AML-193 (cell line): ENCODE measurements at places on chromosomes 7 and 10.
A peak's percentile ranks its signal among the peaks of the same experiment; 100 is the strongest.

DNA sequence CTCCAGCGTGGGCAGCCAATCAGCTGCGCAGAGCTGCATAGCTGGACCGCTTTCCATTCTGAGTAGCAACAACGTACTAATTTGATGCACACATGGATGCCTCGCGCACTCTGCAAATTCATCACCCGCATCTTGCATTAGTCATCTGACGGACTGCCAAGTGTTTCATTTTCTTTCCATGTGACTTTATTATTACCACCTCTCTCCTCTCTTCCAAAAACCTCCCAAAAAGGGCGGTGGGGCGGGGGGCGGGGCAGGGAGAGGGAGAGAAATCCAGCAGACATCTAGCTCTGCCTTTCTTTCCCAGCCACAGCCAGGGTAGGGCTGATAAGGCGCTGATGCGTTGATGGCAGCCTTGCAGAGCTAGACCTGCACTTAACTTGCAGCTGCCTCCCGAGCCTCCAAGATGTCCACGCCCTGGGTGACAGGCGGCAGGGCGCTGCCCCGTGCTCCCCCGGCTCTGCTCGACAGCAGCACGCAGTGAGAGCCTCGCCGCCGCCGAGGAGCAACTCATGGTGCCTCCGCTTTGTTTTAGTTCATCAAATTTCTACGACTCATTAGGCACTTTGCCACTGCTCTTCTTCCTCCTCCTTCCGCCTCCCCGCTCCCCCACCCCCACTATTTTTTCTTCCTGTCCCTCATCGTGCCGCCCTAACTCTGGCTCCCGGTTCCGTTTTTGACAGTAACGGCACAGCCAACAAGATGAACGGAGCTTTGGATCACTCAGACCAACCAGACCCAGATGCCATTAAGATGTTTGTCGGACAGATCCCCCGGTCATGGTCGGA, 147.3 kb downstream of the CELF2 start:
- DNase-seq: peak; percentile 77

- DNase-seq: no peak
These were observed 376.8 kb downstream of the DNAJB6 start for GRCh38 chr7:157713591-157713990.

DNA sequence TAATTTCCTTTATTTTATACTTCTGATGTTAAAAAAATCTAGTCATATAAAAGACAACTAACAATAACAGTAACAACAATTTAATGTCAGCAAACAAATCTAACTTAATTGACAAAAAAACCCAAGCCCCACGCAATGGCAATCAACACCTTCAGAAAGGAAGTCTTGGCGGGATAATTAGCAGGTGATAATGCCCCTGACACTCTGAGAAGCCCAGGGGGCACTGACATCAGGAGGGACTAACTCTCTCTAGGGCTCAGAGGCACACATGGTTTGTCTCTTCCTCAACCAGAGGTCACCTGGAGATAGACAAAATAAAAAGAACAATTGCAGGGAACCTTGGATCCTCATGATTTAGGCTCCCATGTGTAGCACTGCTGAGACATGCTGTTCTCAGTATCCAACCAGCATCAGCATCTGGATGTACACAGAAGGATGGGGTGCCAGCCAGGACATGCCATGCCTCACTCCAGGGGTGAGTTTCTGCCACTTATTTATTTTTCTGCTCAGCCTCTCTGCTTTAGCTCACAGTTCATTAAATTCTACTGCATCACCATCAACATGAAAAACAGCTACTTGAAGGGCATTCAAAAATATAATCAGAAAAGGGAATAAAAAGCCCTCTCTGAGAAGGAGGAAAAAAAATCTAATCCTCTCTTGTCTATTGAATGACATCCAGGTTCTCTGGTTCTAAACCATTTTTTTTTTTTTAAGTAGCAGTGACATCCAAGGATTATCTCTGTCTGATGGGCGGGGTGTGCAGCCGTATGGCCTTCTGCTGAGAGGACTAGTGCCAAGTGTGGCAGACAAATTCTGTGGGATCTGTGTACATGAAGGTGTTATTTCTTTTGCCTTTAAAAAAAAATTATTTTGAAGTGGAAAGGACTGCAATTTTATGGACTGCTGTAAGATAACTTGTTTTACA, 96.3 kb downstream of the ATXN7L1 start:
- no peak for DNase-seq

- no peak for DNase-seq
These were observed 21.8 kb downstream of the DPYSL4 start for GRCh38 chr10:132208462-132209050.

DNA sequence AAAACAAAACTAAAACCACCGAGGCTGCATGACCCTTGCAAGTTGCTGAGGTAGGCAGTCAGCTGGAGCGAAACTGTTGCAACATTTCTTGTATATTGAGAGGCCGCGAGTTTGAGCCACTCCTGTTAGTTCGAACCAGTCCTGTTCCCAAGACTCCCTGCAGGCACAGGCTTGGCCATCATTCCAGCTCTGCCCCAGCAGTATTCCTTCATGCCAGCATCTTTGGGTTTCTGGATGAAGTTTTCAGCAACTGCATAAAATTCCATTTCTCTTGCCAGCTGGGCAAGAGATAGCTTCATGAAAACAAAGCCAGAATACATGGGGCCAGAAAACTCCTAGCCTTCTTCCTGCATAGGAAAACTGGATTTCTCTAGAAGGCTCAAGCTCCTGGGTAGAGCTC, 207.6 kb downstream of the FRMD4A start:
- DNase-seq: no peak

DNA sequence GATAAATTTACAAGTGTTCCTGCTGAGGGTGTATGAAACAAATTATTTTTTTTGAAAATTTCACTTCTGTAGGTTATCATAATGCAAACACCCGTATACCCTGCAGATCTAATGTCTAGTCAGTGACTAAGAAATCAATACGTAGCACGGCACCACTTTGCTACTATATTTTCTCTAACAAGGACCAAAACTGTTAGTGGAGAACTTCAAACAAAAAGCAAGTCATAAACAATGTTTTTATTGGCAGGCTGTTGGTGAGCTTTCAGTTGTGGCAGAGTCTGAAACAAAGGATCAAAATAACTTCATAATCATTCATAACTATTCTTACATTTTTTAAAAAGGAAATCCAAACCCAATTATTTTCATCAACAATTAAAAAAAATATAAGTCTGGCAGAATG, 11.8 kb downstream of the SEM1 start:
- DNase-seq: no peak

DNA sequence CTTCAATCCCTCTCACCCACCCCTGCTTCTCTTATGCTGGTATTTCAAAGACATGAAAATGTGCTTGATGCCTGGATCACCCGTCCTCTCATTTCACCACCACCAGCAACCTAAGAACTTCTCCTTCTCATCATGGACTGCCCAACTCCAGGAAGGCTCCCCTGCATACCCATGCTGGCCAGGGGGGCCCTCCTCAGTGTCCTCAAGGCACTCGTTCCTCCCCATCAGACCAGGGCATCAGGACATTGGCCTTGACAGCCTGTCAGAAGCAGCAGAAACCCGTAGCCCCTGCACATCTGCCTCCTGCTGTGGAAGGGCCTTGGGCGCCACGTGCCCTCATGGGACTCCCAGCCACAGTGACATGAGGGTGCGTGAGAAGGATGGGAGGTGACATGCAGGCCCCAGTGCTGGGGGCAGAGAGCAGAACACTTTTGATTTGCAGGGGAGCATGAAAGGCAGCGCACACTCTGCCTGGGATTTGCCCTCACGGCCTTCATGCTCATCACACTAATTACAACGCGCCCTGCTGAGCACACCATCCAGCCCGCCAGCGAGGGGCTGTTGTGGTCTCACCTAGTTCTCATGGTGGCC, 1.9 kb upstream of the HSPA12A start:
- DNase-seq: no peak

DNA sequence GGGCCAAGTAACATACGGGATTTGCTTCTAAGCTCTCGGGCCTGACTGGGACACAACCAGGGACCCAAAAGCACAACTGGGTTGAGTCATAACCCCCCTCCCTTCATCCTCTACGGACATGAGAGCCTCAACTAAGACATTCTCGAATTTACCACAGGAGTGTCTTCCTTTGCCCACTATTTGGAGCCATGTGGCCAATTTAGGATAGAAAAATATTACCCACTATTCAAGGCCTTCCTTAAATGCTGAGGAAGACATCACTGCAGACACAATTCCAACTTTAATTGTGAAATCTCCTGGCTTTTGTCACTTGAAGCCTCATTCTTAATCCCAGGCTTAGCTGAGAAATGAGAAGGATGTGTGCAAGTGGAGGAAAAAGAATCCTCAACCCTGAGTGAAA, 11.8 kb downstream of the CTBP2 start:
- DNase-seq: no peak
